ENCODE measurements at places on chromosomes 3 and 15.

GRCh38 chr3:188889054-188889491 is 282.7 kb upstream of the TPRG1 start:
- no peak for DNase-seq

GRCh38 chr3:109125902-109126301 is 8.0 kb upstream of the MORC1 start:
- DNase-seq = no peak

DNA sequence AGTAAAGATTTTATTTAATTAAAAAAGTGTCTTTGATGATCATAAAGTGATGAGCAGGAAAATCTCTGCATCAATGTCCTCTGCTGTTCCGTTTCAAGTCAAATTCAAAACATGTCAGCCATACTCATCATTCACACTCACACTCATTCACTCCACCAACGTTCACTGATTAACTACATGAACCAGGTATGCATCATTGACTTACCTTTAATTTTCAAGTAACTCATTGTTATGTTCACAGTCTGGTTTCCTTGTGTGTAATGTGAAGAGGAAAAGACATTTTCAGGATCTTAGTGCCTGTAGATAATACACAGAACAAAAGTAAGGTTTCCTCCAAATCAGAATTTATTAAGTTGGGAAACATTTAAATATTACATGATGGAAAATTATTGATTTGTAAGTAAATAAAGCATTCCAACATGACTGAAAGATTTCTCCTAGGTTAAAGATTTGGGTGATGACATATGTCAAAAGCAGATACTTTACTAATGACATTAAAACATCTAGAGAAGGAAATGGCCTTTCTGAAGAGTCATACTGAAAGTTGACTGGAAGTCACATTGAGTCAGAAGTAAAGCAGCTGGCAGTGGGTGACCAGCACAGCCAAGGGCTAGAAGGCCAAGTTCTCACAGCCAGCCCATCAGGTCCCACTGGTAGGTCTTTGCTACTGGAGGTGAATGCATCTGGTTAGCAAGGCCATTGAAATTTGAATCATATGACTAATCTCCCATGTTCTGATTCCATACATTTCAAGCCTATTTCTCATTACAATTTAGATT is 251.9 kb downstream of the CDIN1 start:
- no peak for DNase-seq

DNA sequence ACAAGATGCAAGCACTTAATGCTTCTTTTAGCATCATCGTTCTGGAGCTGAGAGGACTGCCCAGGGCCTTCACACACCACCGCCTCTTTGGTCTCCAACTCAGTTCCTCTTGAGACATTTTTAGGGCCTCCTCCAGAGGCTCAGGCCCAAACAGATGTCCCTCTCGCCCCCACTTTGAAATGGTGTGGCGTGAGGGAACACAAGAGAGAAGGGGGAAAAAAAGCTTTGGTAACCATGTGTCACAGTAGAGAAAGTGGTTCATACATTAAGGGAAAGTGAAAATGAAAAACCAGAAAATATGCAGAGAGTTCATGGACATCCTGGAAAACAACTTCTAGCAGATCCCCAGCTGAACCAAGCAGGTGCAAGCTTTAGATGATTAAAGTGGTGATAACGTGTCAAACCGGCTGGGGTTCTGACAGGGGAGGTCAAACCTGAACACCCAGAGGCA is 33.1 kb upstream of the FOXP1 start:
- no peak for DNase-seq

DNA sequence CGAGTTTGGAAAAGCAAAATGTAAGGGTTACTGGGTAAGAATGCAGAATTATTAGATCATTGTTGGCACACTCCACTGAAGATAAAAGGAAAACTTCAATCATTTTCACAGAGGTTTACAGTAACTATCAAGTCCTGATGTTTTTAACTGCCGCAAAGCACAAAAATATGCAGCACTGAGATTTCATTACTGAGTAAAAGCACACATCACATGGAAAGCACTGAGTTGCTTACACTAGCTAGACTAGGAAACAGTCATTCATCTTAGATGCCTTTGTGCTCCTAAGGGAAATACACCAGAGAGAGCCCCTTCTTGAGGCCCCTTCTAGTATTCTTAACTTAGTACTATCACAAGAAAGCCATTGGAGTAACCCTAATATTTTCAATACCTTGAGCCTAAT is 11.8 kb upstream of the P2RY1 start:
- DNase-seq = no peak

GRCh38 chr3:10855083-10855870 is 39.2 kb downstream of the SLC6A11 start:
- DNase-seq = no peak

Measured in CD4-positive, alpha-beta T cell treated with Interleukin-17A for 1 hour (primary cell).